ENCODE measurements at places on chromosomes 13 and 19.

GRCh38 chr19:3146677-3147100, 10.9 kb downstream of the GNA15 start:
- DNase-seq: no peak

DNA sequence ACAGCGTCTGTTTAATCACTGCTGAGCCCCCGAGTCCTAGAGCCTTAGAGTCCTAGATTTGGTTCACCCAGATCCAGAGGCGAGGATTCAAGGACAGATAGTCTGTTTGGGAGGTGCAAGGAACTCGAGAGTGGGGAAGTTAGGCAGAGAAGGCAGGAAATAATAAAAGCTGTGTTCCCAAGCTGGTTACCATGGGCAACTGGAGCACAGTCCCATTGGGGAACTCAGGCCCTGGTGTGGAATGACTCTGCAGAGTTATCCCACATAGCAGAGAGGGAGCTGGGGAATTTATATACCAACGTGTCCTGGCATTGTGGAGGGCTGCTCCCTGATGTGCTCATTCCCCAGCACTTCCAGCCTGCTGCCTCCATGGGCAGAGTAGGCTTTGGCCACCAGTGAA, 9.7 kb downstream of the IGSF23 start:
- peak; percentile 77 for DNase-seq

DNA sequence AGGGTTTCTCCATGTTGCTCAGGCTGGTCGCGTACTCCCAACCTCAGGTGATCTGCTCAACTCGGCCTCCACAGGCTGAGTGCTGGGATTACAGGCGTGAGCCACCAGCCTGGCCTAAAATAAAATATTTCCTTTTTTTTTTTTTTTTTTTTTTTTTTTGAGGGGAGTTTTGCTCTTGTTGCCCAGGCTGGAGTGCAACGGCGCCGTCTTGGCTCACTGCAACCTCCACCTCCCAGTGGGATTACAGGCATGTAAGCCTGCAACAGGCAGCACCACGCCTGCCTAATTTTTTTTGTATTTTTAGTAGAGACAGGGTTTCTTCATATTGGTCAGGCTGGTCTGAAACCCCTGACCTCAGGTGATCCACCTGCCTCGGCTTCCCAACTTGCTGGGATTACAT, 4.9 kb downstream of the ZNF506 start:
- no peak for DNase-seq

GRCh38 chr13:25447396-25447795, 75.6 kb downstream of the ATP8A2 start:
- no peak for DNase-seq

- DNase-seq: no peak
These were observed 17.2 kb upstream of the DACT3 start for GRCh38 chr19:46678110-46678732.

GRCh38 chr13:113980489-113981064, 6.7 kb upstream of the C13orf46 start:
- no peak for DNase-seq

DNA sequence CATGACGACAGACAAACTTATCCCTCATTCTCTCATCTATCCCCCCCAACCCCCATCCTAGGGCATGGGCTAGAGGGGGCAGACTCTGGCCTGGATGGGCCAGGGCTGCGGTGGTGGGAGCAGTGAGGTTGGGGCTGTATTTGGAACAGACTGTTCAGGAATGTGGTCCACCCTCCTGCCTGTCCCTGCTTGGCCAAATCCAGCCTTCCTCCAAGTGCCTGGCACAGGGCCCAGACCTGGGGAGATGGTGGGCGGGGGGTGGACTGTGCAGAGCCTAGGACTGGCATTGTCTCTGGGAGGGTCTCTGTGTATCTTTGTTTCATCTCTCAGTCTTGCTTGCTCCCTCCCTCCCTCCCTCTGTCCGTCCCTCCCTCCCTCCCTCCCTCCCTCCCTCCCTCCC, 14.2 kb downstream of the EGLN2 start:
- no peak for DNase-seq

DNA sequence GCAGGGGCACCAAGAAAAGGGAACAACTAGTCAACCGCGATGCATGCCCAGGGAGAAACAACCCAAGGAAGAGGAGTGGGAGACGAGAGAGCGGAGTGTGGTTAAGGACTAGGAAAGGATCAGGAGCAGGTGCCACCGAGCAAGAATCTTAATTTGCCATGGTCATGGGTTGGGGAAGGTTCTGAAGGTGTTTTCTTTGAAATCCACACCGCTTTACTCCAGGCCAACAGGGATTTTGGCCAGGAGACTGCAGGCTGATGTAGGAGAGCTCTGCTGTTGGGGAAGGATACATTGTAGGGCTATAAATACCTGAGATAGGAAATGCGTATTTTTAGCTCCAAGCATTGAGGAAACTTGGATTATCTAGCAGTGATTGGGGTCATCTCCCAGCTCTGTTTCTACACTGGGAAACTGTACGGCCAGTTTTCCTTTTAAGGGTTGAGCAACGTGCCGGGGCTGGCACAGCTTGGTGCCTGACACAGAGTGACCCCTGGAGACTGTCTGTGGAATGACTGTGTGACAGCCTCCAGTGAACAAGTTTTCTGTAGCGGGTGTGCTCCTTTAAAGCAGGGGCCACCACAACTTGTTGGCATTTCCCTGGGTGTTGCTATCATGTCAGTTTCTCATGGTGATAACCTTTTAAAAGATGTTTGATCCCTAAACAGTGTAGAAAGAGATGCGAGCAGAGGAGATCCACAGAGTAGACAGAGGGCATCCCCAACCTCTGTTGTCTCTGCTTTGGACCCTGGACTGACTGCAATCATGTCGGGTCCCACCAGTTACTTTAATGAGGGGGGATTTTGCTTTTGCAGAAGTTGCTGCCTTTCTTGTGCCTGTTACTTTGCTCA, 34.3 kb downstream of the ZNF536 start:
- DNase-seq: no peak

DNA sequence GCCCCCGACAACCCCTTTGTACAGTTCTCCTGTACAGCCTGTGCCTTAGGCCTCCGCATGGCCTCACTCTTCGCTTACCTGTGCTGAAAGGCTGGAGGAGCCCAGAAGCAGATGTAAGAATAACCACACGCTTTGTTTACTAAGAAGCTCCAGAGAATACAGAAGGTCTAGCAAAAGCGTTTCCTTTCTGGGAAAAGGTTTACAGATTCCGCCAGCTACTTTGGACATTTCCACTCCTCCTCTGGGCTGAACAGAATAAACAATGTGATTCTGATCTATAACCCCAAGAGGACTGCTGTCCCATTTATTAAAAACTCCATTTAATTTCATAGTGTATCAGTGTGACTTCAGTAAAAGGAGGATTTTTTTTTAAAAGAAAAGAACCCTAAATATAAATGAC, 339.2 kb downstream of the DNAJC15 start:
- no peak for DNase-seq

- no peak for DNase-seq
These were observed 3.8 kb downstream of the GRIK5 start for GRCh38 chr19:42066075-42066754.

Data from hepatic stellate cell (primary cell).